ENCODE measurements at places on chromosomes 12 and 14.

DNA sequence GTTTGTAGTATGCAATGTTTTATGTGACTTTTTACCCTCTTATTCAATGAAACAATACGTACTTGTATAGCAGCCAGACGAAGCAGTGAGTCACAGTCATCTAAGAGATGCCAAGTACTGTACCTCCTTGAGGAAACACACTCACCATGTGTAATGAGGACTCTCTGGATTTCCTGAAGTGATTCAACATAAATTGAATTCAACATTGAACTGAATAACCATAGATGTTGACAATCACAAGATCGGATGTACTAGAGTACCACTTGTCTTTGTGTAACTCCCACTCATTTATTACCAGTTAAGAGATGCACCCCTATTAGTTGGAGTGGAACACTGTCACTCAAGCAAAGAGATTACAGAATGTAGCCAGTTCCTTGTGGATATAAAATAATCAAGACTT lies 175.2 kb upstream of the HMGA2 start:
- DNase-seq = no peak

DNA sequence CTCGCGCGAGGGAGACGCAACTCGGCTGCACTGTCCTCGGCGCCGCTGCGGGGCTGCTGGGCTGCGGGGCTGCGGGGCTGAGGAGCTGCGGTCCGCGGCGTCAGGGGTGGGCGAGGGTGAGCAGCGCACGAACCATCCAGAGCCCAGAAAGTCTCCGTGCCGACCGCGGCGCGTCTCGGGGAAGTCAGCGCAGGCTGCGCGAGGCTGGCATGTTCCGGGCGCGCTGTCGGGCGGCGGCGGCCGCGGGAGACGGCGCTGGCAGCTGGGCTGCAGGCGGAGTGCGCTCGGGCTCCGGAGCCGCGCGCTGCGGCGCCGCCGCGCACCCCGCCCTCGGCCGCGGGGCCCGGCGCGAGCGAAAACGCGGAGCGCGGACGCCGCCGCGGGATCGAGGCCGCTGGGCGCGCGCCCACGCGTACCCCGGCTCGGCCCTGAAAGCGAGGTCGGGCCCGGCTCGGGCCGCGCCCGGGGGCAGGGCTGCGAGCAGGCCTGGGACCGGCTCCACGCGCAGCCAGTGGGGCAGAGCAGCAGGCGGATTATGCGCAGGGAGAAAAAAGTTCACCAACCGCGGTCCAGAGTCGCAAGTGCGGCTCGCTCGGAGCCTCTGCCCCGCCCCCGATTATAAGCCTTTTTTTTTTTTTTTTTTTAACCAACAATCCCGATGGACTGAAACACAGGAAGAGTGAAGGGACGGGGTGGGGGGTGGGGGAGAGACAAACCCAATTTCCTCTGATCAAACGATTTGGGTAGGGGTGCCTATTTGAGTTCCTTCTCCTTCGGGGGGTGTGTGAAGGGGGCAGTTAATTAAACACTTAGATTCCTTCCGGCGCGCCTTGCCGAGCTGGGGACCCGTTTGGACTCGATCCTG lies at the start of gene PRICKLE1:
PRICKLE1 (minus strand) TSS at position 282 of the 865 bp plus-strand sequence. CDS start 117,230 bp downstream, outside the sequence.
- DNase-seq = peak; percentile 65

DNA sequence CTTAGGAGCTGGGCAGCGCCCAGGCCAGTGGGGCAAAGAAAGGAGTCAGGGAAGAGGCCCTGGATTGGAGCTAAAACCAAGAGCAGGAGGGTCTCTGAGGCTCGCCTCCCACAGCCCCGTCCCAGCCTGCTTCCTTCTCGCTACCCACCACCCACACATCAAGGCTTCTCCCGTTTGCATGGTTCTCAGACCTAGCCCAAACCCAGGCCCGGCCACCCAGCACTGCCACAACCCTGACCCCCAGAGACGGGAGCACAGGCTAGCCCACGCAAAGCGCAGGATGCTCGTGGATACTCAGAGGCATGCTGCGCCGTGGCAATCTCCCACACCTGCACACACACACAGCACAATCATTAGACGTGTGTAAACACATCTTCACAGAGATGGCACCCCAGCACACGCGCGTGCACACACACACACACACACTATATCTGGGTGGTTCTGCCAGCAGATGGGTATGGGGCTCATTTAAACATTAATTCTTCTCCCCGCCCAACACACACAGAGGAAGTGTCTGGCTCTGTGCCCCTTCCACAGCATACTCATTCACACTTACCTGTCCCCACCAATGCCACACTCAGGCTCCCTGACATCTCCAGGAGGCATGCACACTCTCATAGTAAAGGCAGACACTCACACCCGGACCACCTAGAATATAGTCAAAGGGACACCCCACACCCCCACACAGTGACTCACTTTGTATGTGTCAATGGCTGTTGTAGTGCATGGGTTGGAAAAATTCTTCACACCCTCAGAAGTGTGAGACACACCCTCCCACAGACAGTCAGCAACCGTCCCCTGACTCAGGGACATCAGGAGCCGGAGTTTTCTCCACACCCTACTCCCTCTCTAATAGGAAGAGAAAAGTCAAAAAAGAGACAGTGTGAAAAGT lies 1.1 kb downstream of the CARMIL3 start:
- peak; percentile 73 for DNase-seq

DNA sequence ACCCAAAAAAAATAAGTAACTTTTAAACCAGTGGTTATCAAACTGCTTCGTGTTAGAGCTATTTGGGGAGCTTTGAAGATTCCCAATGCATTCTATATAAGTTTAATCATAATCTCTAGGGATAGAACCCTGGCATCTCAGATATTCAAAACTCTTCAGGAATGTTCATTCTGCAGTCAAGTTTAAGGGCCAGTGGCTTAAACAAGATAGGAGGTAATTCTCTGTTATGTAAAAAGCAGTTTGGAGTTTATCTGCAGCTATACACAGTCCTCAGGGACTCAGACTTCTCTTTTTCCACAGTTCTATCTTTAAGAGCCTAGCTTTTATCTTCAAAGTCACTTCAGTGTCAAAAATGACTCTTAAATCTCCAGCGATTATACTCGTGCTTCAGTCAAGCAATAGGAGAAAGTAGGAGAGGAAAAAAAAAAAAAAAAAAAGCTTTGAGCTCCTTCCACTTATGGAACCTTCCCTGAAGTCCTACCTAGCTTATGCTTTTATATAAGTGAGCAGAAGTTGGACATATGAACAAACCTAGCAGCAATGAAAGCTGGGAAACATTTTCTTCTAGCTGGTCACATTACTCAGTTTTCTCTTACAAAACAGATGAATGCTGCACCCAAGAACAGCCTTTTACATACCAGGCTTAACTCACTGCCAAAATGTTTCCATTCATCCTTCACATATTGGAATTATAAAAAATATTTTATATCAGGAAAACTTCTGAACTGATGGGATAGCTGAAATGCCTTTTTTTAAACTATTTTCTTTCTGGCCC lies 302.8 kb downstream of the FSCB start:
- DNase-seq = no peak

DNA sequence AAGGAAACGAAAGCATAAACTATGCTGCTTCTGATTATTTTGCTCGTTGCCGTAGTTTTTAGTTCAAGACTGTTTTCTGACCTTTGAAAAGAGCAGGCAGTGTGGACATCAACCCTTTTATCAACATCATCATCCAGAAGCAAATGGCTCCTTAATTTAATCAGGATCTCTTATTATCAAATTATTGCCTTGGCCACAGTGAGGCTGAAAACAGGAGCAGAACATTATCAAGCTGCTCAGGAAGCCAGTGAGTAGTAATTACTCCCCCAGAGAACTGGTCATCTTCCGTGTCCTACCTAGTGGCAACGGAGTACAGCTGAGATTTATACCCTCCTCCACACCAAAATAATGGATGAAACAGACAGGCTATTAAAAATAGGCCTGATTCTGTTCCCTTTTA lies 2.2 kb upstream of the DIABLO start:
- no peak for DNase-seq

DNA sequence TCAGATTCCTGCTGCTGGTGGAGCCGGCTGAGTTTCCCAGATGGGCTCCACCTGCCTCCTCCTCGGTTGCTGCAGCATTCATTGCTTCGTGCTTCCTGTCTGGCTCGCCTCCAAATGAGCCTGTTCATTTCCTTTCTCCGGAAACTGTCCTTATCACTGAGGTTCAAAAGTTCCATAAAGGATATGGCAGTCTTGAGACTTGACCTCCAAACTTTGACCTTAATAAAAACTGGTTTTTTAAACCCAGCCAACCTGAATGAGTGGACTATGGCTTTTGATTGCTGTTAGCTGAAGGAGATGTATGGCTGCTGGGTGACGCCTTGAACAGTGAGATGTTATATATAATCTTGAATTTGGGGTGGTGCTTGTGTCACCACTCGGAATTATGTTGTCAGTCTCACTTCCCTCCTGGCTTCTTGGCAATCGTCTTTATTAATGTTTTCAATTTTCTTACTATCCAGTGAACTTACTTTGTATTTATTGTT lies 62.7 kb downstream of the RASSF3 start:
- no peak for DNase-seq

- no peak for DNase-seq
Observed at GRCh38 chr12:1203735-1204019, 212.7 kb downstream of the ERC1 start.

DNA sequence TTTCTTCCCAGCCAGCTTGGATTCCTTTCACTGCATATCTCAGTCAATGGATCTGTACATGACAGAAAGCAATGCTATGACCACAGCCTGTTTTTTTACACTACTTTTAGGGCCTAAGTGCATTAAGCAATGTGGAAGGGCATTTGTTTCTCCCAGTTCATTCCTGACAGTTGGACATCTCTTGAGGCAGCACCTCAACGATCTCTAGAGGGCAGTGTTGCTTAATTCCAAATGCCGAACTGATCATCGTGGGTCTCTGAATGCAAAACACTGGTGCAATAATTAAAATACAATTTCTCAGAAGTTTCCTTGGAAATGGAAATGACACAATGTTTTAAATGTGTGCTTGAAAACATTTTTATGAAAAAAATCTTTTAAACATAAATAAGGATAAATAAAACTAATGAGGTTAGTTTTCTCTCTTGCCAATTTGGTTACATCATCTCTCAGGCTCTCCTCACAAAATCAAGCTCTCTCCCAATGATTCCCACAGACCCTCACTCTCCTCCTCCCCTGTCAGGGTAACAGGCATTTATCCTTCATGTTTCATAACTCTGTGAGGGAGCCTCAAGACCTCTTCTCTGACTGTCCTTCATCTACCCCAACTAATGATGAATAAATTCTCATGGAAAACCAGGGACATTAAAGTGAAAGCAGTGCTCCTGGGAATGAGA lies 192.4 kb upstream of the SLC16A7 start:
- DNase-seq = peak; percentile 18

DNA sequence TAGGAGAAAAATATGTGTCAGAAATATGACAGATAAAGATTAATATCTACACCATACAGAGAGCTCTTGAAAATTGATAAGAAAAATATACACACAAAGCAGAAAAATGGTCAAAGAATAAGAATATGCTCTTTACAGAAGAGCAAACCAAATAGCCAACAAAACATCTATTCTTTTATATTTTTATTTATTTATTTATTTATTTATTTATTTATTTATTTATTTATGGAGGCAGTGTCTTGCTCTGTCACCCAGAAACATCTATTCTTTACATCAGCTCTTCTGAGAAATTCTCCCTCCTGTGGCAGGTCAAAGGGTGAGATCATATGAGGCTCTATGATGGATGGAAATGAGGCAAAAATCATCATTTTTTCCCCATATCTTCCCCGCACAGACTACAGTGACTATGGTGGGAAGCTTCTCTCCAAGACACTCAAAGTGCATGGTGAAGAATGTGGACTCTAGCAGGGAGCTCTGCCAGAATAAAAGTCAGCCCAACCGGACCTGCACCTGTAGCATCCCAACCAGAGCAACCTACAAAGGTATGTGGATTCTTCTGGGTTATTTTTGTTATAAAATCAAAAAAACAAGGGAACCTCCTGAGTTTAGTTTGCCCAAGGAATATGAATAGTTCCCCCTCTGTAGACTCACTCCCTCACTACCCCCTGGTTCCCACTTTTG lies 71.4 kb downstream of the PLXNC1 start:
- DNase-seq = no peak

DNA sequence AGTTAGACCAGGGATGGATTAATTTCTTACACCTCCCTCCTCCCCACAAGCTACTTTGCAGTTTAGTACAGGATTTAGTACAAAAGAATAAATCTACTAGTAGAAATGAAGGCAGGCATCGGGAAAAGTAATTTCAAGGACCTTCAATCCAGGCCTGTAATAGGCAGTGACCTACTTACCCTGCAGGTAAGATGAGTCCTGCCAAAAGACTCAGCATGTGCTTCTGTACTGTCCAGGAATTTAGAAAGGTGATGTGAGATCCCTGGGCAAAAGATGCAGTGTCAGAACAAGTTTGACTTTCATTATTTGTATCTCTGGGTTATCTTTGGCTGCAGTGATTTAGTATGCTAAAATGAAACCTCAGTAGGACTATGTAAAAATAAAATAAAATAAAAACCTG lies 403.0 kb downstream of the NOVA1 start:
- no peak for DNase-seq

GRCh38 chr14:103516426-103517173 lies 6.0 kb downstream of the CKB start:
- no peak for DNase-seq

- DNase-seq = no peak
Observed at GRCh38 chr14:40221428-40221827, 789.2 kb upstream of the FBXO33 start.

GRCh38 chr12:72777806-72778205 lies 505.6 kb downstream of the TRHDE start:
- DNase-seq = no peak

GRCh38 chr14:50943261-50943942 lies 881 bp downstream of the PYGL start:
- no peak for DNase-seq

DNA sequence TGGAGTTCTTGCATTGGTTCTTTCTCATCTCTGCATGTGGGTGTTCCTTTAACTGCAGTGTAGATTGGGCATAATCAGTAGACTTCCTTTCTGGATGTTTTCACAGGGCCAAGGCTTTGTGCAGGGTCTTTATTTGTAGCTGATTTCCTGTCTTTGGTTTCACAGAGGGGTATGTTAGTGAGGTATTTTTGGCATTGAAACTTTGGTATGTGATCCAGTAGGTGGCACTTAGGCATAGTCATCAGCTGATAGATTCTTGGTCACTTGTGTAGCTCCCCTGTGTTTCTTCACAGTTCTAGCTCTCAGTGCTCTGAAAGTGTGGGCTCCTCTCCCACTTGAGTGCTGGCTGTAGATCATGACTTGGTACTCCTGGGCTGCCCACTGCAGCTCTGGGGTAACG lies 52.7 kb upstream of the LMO3 start:
- no peak for DNase-seq

- DNase-seq = no peak
Observed at GRCh38 chr12:112750971-112751370, 40.6 kb upstream of the RPH3A start.

Measured in activated naive CD8-positive, alpha-beta T cell treated with anti-CD3 and anti-CD28 coated beads for 36 hours (primary cell).